Ammon's horn (tissue), 1 donor: ENCODE measurements at places on chromosomes 12 and 14.

DNA sequence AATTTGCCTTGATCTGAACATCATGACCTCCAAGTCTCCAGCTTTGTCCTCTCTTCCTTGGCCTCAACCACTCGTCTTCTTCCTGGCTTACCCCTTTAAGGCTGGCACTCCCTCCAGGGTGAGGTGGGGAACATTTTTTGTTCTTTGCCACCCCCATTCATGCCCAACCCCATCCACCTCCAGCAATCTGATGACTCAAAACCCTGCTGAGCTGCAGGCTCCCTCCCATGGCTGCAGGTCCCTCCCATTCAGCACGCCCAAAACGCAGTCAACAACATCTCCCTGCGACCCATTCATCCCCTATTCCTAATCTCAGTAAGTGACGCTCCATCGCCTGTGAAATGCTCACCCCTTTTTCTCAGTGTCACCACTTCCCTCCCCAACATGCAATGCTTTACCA lies 138.8 kb upstream of the PRMT8 start:
- no peak for DNase-seq

DNA sequence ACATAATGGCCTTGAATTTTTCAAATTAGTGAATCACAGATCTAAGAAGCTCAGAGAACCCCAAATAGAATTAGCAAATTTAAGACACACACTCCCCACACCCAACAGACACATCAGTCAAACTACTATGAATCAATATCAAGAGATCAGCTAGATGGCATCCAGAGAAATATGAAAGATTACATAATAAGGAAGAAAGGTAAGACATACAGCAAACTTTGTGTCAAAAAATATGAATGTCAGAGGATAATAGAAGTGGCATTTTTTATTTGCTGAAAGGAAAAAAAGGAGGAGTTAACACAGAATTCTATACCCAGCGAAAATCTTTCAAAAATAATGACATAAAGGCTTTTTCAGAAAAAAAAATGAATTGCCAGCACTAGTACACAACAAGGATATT lies 110.5 kb upstream of the COCH start:
- DNase-seq = no peak

- no peak for DNase-seq
Measured at GRCh38 chr14:58465421-58465820, 37.9 kb downstream of the KIAA0586 start.

DNA sequence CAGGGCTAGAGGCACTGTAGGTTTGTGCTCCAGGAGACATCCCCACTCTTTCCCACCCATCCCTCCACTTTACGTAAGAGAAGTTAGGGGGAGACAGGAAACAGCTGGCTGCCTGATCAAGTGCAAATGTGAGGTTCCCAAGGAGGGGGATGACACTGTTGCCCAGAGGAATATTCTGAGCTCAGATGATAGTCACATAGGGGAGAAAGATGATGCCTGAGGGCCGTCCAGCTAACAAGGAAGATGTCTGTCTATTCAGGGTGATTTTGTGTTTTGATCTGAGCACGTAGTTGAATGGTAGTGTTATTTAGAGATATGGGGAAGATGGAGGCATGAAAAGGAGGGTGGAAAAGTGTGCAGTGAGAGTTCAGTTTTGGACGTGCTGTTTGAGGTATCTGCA lies 13.9 kb upstream of the GPRC5D start:
- no peak for DNase-seq
